ENCODE measurements at places on chromosomes 5 and 9.

GRCh38 chr5:139761501-139761900 is 34.1 kb upstream of the PSD2 start:
- no peak for DNase-seq

- DNase-seq: peak; percentile 96
Observed at GRCh38 chr5:14156650-14157492, 13.7 kb downstream of the TRIO start.

DNA sequence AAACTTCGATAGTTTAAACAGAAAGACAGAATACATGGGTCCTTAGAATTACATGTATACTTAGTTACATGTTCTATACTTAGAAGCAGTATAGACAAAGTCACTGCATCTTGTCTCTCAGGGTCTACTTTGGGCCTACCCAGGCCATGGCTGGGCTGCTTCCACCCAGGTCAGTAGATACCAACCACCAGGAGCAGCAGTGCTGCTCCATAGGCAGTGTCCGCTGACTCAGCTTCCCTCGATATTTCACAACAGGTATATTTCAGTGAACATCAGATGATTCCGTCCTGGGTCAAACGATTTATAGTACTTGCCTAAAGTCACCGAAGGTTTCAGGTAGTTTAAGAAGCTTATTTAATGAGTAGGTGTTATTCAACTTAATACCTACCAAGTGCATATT is 18.0 kb downstream of the IARS1 start:
- DNase-seq: no peak

DNA sequence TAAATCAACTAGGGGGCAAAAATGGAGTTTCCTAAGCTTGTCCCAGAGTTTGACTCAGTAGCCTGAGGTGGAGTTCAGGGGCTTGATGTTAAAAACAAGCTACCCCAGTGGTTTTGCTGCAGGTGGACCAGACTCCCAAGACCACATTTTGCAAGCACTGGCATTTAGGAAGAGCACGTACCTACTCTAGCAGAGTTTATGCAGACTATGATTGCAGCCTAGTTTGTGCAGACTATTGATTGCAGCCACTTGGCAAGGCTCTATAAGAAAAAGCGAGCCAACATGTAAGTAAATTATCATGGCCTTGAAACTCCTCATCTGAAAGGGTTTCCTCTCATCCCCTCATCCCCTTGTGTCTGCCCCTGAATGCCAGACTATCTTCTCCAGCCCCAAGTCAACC is 102.0 kb upstream of the CCDC152 start:
- no peak for DNase-seq

- DNase-seq: no peak
Observed at GRCh38 chr5:29972597-29972996, 1220.9 kb upstream of the CDH6 start.

GRCh38 chr5:6540111-6540827 is 91.6 kb downstream of the UBE2QL1 start:
- peak; percentile 34 for DNase-seq

GRCh38 chr5:143306040-143306439 is 97.4 kb downstream of the NR3C1 start:
- DNase-seq: no peak
